Stimulated activated CD8-positive, alpha-beta memory T cell treated with anti-CD3 and anti-CD28 coated beads, Interleukin-12 subunit alpha, Interleukin-12 subunit beta, amount 100 ng/mL, for 1 hour (primary cell): ENCODE measurements at places on chromosomes 12 and 14.
A peak's percentile ranks its signal among the peaks of the same experiment; 100 is the strongest.

DNA sequence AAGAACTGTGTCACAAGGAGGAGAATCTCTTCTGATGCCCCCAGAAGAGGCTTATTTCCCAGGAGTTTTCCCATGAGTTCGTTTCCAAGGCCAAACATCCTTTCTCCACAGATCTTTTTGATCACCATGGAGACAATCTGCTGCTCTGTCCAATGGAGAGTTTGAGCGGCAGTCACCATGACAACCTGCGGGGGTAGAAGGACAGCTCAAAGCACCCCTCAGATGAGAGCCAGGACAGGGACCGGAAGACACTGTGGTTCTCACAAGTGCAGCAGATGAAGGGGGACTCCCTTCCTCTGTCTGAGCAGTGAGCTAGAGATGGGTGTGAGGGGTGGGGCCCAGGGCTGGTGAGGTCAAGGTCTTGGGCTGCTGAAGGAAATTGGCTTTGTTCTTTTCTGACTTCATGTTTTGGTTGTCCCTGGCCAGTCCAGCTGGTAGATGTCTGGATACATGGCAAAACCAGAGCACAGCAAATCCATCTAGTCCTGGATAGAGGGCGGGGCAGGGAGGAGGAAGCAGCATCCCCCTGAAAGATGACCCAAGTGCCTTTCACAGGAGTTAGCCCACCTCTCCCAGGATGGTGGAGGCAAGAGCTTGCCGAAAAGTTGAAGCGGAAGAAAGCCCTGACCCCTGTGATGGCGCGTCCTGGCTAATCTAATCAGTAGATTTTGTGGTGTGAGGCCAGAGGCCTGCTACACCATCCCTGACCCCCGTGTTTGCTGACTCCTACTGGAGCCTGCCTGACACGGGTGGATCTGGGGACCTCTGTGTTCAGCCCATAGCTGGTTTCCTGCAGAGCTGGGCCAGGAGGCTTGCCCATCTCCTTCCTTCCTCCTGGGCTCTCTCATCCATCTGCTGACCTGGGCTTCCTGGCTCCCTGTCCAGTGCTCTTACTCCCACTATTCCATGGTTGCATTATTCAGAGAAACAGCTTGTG is 24.4 kb downstream of the DHRS2 start:
- DNase-seq: peak; percentile 12

DNA sequence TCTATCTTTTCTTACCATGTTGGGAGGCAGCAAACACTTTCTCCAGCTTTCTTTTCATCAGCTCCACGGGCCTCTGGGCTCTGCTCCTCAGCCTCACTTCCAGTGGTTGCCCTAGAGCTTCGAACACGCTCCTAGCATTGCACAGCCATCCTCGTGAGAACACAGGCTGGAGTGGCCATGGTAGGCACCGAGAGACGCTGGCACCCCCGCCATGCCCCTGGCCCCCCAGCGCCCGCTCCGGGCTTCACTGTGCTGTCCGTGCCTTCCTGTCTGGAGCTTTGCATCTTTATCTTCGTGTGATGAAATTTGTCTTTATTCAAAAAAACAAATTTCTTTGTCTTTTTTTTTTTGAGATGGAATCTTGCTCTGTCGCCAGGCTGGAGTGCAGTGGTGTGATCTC is 352.2 kb downstream of the TMEM121 start:
- no peak for DNase-seq

DNA sequence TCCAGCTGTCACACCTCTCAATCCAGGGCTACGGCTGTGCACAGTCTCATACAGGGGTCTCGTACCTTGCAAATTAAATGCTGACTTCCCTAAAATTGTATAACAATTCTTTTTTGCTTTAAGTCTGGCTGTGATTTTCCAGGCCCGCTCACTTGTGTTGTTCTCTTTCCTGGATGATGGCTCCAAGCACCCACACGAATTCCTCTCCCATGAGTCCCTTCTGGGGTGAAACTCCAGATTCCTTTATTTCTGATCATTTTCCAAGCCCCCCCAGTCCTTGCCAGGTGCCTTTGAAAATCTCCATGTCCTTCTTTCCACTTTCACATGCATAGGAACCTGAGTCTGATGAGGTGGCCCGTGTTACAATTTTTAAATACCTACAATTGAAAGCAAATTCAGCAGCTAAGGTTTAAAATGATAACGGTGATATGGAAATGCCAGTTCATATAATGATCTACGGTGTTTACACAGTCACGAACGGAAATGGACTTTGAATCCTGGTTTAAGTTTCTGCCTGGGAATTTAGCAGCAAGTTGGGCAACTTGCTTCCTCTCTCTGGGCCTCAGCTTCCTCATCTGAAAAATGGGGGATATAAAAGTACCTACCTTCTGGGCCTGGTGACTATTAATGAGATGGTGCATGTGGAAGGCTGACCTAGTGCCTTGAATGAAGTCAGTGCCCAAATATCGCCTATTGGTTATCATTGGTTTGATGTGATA is 85.5 kb downstream of the STAB2 start:
- no peak for DNase-seq

DNA sequence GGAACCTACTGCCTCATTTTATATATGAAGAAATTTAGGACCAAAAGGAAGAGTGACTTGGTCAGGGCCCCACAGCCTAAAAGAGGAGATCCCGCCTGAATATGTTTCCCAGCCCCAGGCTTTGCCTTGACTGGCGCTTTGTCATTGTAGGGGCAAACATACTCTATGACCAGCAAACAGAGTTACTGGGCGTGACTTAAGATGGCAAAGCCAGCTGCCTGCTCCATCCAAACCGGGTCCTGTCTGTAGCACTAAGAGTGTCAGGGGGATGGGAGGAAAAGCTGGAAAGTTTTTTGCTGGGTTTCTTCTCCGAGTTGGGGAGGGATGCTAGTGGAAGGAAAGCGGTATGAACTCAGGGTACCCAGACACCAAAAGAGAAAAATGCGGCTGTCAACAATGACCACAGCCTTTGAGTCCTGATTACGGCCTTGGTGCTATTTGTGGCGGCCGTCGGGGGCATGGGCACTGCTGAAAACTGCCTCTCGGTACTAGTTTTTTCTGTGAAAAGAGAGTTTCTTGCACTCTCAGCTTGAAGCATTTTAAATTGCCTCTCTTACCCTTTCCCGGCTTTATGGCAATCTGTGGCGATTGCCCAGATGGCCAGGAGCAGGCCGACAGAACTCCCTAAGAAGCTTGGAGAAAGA is 82.7 kb downstream of the PRIMA1 start:
- DNase-seq: no peak

DNA sequence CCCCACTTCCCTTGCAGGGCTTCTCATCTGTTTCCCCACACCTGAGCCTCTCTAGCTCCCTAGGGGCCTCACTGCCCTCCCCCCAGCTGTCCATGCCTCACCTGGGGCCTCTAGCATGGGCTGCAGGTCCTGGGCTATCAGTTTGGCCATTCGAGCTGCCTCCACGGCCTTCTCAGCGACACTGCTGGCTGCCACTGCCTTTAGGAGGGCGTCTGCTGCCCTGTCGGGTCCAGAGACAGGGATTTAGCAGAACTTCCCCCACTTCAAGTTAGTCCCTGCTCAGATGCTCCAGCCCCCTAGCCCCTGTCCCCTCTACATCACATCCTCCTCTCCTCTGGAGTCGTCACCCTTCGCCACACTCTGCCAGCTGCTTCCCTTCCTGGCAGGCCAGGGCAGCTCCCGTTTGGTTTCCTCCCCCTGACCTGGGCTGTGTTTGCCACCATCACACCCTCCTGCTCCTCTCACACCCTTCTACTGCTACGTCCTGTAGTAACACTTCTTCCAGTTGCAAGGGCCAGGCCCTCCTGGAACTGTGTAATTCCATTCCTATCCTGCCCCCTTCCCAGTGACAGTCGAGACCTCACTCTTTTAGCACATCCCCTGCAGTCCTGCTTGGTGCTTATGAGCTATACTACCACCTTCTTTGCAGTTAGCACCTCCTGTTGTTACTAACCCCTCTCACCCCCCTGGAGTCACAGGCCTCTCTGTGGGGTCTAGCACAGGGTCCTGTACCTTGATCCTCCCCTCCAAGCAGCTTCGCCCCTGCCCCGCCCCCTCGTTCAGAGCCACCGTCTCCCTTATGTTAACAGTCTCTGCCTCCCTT is 4.3 kb upstream of the AP1G2 start:
- DNase-seq: no peak

DNA sequence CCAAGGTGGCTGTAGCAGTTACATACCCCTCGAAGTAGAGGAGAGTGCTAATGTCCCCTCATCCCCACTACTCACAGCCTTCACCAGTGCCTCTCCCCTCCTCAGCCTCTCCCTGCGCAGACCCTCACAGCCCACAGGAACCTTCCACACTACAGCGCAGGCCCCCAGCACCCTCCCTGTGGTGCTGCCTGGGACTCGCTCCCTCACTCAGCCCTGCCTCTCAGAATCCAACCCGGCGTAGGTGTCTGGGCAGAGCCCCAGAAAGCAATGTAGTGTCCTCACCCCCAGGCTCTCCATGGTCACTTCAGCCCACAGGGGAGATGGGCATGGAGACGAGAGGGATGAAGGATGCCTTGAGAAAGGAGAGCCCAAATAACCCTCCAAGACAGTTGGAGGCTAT is 10.9 kb upstream of the ZNF740 start:
- DNase-seq: no peak

DNA sequence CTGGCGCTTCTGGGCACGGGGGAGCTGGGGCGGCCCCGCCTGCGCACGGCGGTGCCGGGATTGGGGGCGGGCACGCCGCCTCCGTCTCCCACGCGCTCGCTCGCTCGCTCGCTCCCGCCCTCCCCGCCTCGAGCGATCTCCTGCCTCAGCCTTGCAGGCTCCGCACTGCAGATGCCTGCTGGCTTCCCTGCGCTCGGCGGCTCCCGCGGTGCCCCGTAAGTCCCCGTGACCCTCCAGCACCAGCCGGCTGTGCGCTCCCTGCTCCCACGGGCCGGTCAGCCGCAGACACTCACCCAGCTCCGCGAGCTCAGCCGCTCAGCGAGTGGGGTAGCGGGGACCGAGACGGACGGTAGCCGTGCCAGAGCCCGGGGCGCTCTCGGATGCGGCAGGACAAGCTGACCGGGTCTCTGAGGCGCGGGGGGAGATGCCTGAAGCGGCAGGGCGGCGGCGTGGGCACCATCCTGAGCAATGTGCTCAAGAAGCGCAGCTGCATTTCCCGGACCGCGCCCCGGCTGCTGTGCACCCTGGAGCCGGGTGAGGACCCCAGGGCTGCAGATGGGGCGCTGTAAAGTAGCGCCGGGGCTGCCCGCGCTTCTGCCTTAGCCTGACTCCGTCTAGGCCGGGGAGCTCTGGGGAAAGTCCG is at the start of gene TBC1D30:
Gene TBC1D30, plus strand, starts transcription at position 148 of the 643 bp plus-strand sequence. Its CDS starts 233 bp downstream, at position 381.
- DNase-seq: no peak

GRCh38 chr12:110677206-110677911 is 11.6 kb downstream of the HVCN1 start:
- DNase-seq: no peak

DNA sequence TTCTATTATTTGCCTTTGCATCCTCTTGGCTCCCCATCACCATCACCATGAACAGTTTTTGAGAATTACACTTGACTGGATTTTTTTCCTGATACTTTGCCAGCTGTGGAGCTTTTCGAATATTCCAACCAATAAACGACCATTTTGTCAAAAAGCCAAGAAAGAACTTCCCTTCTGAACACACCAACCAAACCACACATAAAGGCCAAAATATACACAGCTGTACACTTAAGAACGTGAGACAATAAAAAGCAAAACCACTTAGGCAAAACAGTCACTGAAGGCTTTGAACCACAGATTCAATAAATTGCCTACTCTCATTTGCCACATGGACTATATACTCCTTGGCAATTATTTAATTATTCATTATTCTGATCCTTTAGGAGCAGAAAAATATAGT is 1.1 kb downstream of the C14orf93 start:
- no peak for DNase-seq

DNA sequence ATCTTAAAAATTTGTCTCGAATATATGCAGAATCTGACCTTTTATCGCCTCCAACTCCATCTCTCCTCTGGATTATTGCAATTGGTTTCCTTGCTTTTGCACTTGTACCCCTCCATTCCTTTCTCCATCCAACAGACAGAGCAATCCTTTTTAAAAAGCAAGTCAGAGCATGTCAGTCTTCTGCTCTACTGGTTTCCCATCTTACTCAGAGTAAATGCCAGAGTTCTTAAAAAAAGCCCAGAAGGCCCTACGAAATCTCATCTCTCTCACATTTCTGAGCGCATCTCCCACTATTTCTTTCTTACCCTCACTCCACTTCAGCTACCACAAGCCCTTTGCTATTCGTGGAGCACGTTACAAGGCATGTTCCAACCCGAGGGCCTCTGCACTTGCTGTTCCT is 236.9 kb upstream of the DDHD1 start:
- DNase-seq: no peak

- no peak for DNase-seq
These were observed 1.6 kb upstream of the SSTR1 start for GRCh38 chr14:38205949-38206665.

- DNase-seq: no peak
These were observed 1.7 kb upstream of the NKX2-1 start for GRCh38 chr14:36521598-36522345.

GRCh38 chr12:63103494-63104131 is 47.4 kb downstream of the AVPR1A start:
- DNase-seq: no peak

- DNase-seq: no peak
These were observed 134.4 kb downstream of the LLPH start for GRCh38 chr12:65996146-65996545.

DNA sequence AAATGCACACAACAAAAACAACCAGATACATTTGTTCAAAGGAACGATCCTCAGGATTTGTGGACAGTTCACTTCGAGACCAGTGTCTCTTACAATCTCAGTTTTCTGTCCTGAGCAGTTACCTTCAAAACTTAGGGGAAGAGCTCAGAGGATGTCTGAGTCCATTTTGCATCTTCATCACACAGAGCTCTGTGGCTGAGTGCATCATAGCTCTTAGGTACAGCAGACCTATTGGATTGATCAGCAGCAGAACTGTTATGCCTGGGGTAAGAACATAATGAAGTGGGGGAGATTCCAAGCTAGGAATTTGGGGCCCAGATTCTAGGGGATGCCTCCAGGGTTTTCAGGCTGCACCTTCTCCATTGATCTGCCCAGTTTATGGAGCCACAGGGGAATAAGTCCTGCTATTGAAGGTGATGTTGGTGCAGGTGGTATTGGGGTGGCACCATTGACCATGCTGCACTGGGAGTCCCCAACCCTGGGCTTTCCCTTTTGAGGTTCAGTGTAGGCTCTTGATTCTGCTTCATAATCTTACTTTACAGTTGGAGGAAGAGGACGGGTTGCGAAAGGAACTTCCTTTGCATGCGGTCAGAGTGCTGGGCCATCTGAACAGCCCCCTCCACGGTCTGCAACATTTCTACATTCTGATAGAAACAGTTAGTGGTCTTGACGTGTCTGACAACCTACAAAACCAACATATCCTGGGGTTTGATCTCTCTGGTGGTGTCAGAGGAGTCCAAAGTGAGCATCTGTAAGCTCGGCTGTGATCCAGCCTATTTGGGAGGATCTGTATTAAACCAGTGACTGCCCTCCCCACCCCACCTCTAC is 112.8 kb downstream of the CHST11 start:
- peak; percentile 13 for DNase-seq
